ENCODE measurements at places on chromosomes 2 and 18.

GRCh38 chr2:240948086-240948485 is 42.0 kb downstream of the CROCC2 start:
- DNase-seq = no peak

GRCh38 chr2:203167751-203168150 is 71.1 kb upstream of the CYP20A1 start:
- DNase-seq = no peak

- no peak for DNase-seq
These were observed 735.9 kb downstream of the ERBB4 start for GRCh38 chr2:211802666-211803065.

DNA sequence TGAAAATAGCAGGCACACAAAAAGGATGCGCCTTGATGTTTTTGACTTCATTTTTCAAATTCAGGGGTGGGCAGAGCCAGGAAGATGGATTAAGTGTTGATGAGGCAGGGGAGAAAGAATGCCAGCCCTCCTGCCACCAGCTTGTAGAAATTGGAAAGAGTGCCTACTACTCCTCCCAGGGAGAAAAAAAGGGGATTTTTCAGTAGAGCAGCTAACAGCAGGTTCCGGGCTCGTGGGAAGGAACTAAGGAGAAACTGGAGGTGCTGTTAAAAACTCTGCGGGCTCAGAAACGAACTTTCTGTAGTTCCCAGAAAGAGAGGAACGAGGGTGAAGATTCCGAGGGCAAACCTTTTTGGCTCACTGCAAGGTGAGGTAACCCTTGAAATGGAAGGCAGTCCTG is 100.1 kb upstream of the MCFD2 start:
- no peak for DNase-seq

DNA sequence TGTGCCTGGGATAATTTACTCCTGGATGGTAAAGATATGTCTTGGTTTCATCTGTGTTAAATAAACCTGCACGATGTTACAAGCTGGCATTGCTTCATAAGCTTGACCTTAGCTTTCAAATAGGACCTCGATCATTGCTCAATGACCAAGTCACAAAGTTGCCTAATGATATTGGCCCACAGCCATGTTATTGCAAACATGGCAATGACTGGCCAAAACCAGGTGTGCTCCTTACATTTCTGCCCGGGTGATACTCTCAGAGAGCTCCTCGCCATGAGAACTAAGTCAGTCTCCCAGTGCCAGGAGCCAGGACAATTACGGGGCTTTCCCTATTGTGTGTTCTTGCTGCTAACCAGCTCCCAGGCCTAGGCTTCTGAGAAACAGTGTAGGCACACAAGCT is 72.5 kb upstream of the CYP1B1 start:
- DNase-seq = no peak

DNA sequence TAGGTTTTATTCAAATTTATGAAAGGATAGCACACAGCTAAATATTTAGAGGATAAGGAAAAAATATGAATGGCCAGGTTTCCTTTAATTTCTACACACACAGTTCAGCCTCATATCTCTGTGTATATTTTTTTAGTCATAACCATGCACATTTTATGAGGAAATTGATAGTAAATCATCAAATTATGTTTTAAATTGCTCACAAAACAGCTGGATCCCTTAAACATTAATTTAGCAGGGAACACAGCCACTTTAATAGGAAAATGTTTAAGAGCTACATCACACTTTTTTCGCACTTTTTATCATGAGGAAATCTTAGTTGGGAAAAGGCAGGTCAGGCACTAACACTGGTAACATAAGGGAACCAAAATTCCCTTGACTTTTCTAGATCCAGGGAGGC is 65.4 kb downstream of the PDE1A start:
- no peak for DNase-seq

DNA sequence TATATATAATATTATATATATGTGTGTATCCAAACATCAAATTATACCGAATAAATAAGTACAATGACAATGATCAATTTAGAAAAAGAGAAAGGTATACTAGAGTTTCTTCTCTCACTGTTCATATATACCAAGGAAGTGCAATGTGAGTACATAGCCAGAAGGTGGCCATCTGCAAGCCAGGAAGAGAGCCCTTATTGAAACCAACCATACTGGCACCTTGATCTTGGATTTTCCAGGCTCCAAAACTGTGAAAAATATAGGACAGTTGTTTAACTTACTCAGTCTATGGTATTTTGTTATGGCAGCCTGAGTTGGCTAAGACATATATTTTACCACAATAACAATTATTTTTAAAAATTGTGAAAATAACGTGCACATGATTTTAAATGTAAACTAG is 1490.2 kb upstream of the SLC39A10 start:
- no peak for DNase-seq

All from activated gamma-delta T cell treated with Interleukin-2 at 50 U/mL for 16 hours (primary cell).